ENCODE measurements at places on chromosomes 1 and 21.

GRCh38 chr1:241614144-241614543, 26.0 kb downstream of the CHML start:
- no peak for DNase-seq

DNA sequence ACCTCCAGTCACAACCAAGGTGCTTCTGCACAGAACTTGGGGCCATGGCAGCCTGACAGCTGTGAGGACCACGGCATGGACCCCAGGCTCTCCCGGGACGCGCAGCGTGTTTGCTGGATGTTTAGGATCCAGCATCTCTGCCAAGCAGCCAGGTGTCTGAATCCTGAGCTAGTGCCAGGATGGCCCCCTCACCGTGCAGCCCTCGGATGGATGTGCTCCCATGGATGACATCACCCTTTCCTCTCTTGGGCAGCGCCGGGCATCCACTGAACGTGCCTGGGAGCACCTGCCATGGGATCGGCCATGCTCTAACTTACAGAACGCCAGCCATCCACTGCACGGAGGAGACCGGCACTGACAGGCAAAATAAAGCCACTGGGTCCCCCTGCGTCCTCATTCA, 53.9 kb downstream of the PRDM15 start:
- DNase-seq = no peak

DNA sequence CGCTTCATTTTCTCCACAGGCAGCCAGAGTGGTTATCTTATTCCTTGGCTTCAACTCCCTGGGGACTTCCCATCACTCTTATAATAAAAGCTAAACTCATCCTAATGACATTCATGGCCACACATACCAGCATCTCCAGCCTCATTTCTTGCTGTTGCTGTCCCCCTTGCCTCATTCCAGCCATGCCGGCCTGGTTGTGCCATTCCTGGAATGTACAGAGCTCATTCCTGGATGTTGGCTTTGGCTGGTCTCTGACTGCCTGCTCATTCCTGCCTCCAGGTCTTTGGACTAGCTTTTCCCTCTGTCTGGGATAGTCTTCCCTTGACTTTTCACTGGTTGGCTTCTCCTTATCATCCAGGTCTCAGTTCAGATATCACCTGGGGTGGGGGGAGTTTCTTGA, 2.4 kb upstream of the PEF1 start:
- DNase-seq = no peak

GRCh38 chr1:5256793-5257192, 602.4 kb downstream of the AJAP1 start:
- no peak for DNase-seq

DNA sequence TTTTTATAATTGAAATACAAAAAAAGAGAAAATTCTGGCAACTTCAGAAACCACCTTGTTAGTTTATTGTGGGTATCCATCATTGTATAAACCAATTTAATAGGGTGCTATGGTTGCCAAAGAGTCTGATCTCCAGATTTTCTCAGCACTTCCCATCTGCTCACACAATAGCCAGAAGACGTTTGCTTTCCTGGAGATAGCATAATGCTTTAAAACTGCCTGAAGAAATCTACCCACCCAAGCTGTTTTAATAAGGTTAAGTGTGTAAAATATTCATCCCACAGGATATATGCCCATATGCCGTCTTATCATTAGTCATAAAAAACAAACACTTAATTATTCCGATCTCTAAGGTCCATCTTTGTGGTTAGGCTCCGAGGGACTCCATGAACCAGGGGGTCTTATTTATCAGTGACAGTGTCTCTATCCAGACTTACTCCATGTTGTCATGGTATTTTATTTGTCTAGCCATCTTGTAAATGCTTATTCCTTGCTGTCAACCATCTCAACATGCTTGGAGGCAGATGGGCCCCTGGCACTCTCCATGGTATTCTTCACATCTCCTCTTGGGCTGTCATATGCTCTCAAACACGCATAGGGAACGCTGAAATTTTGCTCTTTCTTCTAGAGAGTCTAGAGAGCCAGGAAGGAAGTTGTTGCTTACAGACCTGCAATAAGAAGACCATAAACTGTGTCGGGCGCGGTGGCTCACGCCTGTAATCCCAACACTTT, 58.5 kb downstream of the MAP10 start:
- no peak for DNase-seq

DNA sequence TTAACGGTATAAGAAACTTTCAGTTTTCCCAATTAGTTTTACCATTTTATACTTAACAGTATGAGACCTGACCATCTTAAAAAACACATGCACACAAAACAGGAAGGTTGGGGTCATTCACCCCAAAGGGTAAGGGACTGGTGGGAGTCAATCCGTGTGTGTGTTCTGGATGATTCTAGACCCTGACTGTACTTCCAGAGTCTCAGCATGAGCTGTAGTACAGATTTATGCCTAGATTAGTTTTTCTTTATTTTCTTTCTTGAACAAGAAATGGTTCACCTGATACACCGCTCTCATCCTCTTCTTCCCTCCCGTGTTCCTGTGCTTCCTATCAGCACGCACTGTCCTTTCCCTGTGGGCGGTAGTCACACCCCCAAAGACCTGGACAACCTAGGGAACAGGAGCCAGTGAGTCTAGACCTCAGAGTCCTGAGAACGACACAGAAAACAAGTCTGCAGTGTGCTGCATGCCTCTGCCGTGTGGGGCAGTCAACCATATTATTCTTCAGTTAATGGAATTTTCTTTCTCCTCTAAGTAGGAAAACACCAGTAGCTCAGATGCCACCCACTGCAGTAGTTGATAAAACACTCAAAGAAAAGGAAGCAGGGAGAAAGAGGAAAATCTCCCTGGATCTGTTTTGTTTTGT, 38.9 kb upstream of the MRPS6 start:
- no peak for DNase-seq

DNA sequence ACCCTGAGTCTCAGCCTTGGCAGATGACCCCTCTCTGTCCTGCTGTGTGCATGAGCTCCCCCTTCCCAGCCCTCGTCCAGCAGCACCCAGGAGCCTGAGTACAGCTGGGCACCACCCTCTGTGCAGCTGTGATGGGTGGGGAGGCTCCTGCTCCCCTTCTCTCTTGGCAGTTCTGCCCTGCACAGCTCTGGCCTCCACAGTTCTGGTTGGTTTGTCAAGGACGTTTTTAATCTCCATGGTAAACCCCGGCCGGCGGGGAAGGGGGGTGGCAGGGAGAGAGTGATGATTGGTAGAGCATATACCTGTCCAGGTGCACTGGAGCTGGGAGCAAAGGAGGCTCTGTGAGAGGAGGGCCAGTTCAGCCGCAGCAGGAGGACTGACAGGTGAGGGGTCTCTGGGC, at the start of gene CLCNKA:
Gene CLCNKA (plus strand): TSS at position 356 of the 400 bp plus-strand sequence. CDS start 584 bp downstream, outside the sequence.
- no peak for DNase-seq

DNA sequence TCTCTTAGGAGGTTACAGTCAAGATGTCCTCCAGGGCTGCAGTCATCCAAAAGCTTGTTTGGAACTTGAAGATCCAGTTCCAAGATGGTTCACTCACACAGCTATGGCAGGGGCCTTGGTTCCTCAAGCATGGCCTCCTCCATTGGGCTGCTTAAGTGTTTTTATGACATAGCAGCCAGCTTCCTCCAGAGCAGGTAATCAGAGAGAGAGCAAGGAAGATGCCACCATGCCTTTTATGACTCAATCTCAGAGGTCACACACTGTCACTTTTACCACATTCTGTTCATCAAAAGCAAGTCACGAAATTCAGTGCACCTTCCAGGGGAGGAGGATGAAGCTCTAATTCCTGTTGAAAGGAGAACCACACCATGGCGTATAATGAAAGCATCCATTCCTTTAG, 17.1 kb downstream of the ELAPOR1 start:
- DNase-seq = no peak

DNA sequence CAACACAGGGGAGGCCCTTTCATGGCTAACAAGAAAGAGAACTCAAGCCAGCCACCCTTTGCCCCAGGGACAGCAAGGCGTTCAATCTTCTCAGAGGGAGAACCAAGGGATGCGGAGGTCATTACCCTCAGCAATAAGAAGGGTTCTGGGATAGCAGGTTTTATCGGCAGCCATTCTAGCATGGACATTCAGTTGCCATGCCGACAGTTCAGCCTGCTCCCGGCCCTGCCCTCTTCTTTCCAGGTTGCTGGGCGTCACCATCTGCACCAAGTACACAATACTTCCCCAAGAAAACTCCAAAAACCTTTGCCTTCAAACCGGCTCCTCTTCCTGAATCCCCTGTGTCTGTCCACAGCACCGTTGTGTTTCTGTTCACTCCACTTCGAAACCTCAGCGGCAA, 47.1 kb downstream of the SYT2 start:
- no peak for DNase-seq

DNA sequence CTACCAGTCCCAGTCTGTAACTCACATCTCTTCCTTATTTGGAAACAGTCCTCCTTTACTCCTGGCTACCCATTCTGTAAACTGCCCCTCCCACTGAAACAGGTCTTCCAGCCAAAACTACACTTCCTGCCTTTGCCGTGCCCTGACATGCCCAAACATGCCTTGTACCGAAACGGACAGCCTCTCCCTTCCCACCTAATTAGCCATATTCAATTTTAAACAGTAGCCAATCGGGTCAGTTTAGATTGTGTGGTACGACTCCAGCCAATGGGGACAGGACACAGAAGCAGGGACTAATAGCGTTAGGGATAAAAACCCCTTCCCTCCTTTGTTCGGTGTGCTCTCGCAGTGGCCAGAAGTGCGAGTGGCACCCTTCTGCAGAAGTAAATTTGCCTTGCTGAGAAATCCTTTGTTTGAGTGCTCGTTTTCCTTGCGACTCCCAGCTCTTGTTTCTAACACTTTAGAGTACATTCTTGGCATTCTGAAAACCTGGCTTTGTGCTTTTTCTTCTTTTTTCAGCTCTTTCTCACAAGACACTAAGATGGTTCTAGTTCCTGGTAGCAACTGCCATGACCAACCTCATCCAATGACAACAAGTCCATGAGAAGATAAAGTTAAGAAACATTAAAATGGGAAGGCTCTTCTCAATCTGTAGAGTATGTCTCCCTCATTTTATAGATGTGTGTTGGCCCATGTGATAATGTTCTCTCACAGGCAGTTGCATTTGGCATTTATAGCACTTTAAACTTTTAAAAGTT, 325.1 kb upstream of the GREM2 start:
- DNase-seq = no peak
